ENCODE measurements at places on chromosomes 7 and 10.

DNA sequence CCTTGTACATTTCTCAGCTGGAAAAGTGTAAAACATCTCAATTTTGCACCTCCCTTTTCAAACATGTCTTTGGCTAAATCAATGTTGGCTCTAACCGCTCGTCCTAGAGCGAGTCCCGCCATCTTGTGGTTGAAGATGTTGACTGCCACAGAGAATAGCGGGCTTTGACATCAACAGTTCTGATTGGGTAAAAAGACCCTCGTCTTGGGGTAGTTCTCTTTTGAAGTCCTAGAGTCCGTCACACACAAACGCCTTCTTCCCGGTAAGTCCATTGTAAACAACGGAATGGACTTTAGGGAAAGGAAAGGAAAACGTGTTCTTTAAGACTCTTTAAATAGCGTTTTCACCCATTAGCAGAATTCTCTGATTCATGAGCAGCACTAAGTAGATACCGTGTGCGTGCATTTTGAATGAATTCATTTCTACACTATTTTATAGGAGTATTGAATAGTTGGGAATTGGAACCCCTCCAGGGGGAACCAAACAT is 452 bp upstream of the RPP30 start:
- DNase-seq, result no peak

- DNase-seq, result no peak
Observed at GRCh38 chr7:7739204-7740036, 21.0 kb upstream of the RPA3 start.

DNA sequence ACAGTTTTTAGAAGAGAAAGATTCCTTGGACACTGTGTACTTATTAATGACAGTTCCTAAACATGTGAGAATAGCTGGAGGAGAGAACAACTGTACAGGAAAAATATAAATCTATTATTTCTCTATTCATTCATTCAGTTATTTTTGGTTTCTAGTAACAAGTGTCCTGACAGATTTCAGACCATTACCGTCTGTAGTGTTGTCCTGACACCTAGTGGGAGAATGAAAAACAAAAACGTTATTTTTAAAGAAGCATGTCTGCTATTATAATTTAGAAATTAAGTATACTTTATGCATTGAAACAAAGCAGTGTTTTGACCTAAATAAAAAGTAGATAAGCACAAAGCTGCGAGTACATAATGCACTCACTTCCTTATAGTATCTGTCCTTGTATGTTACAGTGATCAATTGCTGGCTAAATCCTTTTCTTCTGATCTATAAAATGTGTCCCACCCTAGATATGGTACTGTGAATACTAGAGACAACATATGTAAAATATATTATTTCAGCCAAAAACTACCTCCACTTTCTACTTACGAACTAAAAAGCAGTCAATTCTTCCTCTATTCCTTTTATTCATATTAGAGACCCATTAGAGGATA is 575.6 kb downstream of the ARL4A start:
- no peak for DNase-seq

DNA sequence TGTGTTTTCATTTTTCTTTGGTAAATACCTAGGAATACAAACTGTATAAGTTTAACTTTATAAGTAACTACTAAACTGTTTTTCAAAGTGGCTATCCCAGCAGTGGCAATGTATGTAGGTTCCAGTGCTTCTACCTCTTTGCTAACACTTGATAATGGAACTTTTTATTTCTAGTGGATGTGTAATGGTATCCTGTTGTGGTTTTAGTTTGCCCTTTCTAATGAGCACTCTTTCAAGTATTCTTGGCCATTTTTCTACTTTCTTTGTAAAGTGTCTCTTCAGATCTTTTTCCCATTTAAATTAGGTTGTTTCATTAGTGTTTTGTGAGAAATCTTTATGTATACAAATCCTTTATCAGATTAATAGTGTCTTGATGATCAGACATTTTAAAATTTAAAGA is 4.6 kb downstream of the KIF20B start:
- no peak for DNase-seq

DNA sequence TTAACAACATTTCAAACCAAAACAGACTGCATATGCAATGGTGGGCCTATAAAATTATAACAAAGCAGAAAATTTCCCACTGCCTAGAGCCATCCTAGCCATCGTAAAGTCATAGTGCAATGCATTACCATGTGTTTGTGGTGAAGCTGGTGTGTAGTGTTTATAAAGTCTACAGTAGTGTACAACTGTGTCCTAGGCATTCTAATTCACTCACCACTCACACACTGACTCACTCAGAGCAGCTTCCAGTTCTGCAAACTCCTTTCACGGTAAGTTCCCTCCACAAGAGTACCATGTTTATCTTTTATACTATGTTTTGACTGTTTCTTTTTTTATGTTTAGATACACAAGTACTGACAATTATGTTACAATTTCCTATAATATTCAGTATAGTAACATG is 1104.1 kb upstream of the PHF14 start:
- DNase-seq, result no peak

DNA sequence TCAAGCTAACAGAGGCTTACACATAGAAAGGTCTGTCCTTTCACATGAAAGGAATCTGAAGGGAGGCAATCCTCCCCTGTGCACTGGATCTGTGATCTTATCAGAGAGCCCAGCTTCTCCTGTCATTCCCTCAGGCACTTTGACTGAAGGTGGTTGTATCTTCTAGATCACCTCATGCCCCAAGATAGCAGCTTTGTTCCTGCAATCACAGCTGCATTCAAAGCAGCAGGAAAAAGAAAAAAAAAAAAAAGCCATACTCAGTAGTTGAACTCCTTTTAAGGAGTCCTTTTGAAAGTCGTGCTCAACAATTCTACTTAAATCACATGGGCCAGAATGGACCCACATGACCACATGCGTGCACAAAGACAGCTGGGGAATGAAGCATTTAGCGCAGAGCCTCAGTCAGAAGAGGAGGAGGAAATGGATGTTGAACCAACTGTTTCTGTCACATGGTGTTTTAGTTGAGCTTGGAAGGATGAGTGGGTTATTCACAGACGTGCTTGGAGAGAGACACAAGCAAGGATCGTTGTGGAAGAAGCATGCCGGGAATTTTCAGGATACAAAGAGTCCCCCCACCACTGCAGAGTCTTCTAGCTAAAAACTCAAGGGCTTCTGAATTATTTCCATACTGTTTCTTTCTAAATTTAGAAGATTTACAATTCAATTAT is 13.0 kb upstream of the PFKP start:
- DNase-seq, result no peak

GRCh38 chr10:9615189-9615588 is 1402.5 kb upstream of the CELF2 start:
- no peak for DNase-seq
